Effector memory CD4-positive, alpha-beta T cell (primary cell): ENCODE measurements at places on chromosomes 5 and 9.

- no peaks in the 10 kb centered on the region for H3K27me3 ChIP-seq
- no peak overlapping the region for H3K27ac ChIP-seq
- DNase-seq: no peak
- H3K4me3 ChIP-seq: no peak overlapping the region
- H3K36me3 ChIP-seq: peaks cover 36% of the 10 kb centered on the region
These were observed 8.1 kb downstream of the CCDC180 start for GRCh38 chr9:97315550-97315949.

- H3K4me3 ChIP-seq: no peak overlapping the region
- H3K36me3 ChIP-seq: no peaks in the 10 kb centered on the region
- DNase-seq: no peak
- H3K27ac ChIP-seq: no peak overlapping the region
These were observed 168.0 kb upstream of the SPRY4 start for GRCh38 chr5:142492781-142493281.

DNA sequence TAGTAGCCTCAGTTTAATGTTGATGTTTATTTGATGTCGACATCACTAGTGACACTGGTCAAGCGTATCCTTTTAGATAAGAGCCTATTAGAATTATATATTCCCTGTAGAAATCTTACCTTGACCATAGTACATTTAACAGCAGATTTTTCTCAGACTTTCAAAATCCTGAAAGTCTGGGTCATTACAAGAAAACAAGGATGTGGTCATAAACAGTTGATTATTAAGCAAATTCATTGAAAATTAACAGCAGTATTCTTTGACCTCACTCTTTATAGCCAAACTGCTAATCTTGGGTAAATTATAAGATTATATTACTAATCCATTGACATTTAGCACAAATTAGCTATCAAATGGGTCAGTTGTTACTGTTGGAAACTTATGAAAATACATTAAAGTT is 83.4 kb downstream of the GHR start:
- no peak for DNase-seq
- no peak overlapping the region for H3K27ac ChIP-seq
- H3K27me3 ChIP-seq: no peaks in the 10 kb centered on the region
- H3K36me3 ChIP-seq: no peaks in the 10 kb centered on the region
- no peaks in the 10 kb centered on the region for H3K4me1 ChIP-seq
- H3K4me3 ChIP-seq: no peak overlapping the region

GRCh38 chr9:8762479-8763085 is 963.0 kb upstream of the DMAC1 start:
- no peak for DNase-seq
- no peak overlapping the region for H3K4me3 ChIP-seq
- no peaks in the 10 kb centered on the region for H3K36me3 ChIP-seq
- H3K4me1 ChIP-seq: no peaks in the 10 kb centered on the region

- H3K36me3 ChIP-seq: no peaks in the 10 kb centered on the region
- no peak overlapping the region for H3K27ac ChIP-seq
- H3K4me1 ChIP-seq: peaks cover 11% of the 10 kb centered on the region
These were observed 2.2 kb downstream of the NXNL2 start for GRCh38 chr9:88536951-88537760.
